ENCODE measurements at places on chromosomes 11 and 22.

DNA sequence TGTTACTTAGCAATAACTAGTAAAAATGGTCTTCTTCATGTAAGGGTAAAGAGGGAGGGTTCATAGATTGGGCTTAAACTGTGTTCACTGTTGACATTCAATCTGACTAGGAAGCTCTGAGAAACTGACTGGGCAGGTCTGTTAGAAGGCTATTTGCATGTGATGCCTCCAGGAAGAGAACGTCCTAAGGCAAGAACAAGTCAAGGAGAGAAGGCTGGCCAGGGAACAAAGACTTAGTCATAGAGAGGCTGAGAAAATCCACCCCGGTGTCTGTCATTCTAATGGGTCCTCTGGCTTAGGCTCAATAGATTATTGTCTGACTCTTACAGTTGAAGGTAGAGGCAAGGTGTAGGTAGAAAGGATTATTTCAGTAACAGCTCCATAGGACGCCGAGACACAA, 50.3 kb upstream of the CD44 start:
- no peak for DNase-seq

- peak; percentile 67 for DNase-seq
Measured at GRCh38 chr11:128725630-128726319, 31.9 kb downstream of the FLI1 start.

GRCh38 chr11:62647609-62648005, 1.2 kb upstream of the GANAB start:
- no peak for DNase-seq

- DNase-seq: no peak
Measured at GRCh38 chr22:24952837-24953383, 394 bp downstream of the KIAA1671 start.

DNA sequence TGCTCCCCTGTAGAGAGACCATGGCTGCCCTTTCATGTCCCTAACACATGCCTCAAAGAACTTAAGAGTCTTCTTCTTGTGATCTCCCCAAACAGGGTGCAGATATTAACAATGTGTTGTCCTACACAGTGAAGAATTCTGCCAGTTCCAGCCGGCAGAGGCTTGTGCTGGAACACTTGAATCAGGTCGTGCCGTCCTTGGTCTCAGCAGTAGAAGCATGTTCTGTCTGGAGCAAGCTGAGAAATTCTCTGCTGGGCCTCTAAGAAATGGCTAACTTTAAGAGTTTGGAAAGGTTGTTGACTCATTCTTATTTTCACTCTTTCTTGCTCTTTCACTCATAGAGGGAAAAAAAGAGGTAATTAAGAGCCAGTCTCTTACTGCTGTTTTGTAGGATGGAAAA, 71.1 kb upstream of the SLC25A18 start:
- no peak for DNase-seq

DNA sequence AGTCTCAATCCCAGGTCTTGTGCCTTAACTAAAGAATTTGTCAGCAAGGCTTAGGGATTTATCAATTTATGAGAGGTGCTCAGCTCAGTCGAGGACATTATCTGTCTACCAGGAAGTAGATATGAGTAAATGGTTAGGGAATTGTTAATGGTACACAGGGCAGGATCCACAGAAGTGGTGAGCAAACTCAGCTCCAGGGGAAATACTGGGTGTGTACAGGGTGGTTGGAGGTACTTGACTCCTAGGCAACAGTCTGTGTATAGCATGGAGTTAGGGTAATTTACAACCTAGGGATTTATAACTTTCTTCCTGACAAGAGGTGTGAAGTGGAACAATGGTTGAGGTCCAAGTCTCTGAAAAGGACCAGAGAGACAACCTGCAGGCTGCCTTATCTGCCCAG, 123.4 kb upstream of the OR9Q1 start:
- no peak for DNase-seq

DNA sequence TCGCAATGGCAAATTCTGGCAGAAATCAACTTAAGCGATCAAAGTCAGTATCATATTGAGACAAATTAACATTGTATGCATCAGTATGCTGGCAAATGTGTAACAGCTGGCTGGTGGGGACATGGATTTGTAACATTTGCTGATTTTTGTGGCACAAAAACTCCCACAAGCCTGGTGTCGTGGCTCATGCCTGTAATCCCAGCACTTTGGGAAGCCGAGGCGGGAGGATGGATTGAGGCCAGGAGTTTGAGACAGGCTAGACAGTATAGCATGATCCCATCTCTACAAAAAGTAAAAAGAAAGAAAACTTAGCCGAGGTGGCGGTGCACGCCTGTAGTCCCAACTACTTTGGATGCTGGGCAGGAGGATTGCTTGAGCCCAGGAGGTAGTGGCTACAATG, 17.6 kb upstream of the HDHD5 start:
- no peak for DNase-seq

- DNase-seq: peak; percentile 57
Measured at GRCh38 chr11:102306817-102307726, 10.2 kb upstream of the BIRC3 start.

GRCh38 chr11:40292721-40293508, 1166.5 kb downstream of the LRRC4C start:
- no peak for DNase-seq

- no peak for DNase-seq
Measured at GRCh38 chr11:111459506-111460270, 52.5 kb downstream of the BTG4 start.

- peak; percentile 69 for DNase-seq
Measured at GRCh38 chr11:78798663-78799062, 224.0 kb upstream of the NARS2 start.

DNA sequence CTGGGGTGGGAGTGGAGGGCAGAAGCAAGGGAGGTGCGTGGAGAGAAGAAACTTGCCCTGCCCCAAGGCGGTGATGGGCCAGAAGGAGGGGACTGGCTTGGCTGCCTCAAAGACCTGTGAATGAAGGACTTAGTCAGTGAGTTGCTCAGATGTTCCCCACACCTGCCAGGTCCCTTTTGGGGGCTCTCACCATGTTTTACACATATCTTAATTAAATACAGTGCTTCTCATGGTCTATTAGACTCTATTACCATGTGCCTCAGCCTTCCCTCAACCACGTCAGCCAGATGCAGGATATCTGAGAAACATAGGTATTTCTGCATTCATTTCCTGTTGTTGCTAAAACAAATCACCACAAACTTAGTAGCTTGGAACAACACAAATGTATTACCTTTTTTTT, 429.5 kb downstream of the BUD13 start:
- no peak for DNase-seq

GRCh38 chr22:31305194-31305593, 12.9 kb upstream of the PIK3IP1 start:
- DNase-seq: no peak

GRCh38 chr11:64916040-64916774, 802 bp downstream of the ATG2A start:
- DNase-seq: peak; percentile 75

GRCh38 chr11:117202386-117203068, 3.4 kb downstream of the TAGLN start:
- no peak for DNase-seq

DNA sequence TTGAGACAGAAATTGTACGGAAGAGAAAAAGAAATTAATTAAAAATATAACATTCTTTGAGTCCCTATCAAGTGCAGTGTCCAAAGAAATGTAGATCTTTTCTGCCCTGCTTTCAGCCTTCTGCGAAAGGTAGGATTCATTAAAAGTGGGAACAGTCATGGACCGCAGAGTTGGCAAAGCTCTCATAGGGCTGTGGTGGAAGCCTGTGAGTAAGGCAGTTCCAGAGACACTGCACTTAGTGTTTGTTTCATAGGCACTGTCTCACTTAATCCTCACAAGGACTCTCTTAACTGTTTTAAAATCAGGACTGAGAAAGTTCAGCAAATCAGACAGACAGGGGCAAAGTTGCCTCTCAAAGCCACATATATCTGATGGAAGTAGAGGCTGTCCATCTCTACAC, 5.5 kb downstream of the MRGPRX2 start:
- no peak for DNase-seq

- DNase-seq: no peak
Measured at GRCh38 chr22:23678133-23678532, 12.7 kb upstream of the RGL4 start.

GRCh38 chr11:32427935-32428664, 7.2 kb downstream of the WT1 start:
- no peak for DNase-seq

DNA sequence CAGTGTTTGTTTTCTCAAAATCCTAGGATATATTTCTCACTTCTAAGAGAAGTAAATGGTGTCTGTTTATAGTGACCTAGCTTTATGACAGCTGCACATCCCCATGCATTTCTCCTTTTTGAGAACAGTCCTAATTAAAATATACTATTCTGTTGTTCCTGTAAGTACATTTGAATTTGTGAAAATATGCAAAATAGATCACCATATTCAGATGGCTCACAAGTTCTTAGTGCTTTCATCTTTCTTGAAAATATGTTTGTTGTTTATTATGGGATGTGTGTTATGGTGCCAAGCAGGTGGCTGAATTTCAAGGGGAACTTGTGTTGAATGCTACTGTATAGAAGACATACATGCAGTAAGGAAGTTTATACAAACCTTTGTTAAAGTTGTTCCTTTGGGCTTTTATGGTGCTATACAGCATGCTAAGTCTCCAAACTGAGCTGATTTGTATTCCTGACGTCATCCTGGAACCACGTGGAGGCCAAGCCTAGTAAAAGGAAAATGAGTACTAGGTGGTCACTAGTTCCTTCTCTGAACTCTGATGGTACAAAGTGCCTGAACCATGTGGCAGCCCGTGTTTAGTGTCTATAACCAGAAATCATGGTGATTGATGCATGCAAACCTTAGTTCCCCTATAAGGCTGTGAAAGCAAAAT, 7.8 kb upstream of the VSTM5 start:
- DNase-seq: no peak

GRCh38 chr22:25896098-25896497, 154.1 kb downstream of the MYO18B start:
- DNase-seq: no peak

GRCh38 chr11:76773921-76774361, 9.2 kb upstream of the TSKU start:
- DNase-seq: no peak

DNA sequence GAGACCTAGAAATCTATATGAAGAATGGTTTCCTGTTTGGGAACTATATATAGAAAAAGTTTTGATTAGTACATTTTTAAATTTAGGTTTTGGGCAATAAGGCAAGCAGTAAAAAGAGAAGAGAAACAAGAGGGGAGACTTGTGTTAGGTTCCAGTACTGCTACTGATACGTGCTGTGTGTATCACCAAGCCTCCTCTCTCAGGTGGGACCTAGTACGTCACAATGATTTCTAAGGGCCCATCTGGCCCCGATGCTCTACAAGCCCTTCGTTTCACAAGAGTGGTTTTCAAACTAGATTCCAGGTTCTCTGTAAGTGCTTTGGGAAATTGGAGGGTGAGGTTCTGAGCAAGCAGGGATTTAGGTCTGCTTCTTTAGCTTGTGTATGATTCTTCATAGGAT, 39.2 kb downstream of the USP35 start:
- no peak for DNase-seq

GRCh38 chr11:97463891-97464290, 1074.1 kb downstream of the JRKL start:
- no peak for DNase-seq

DNA sequence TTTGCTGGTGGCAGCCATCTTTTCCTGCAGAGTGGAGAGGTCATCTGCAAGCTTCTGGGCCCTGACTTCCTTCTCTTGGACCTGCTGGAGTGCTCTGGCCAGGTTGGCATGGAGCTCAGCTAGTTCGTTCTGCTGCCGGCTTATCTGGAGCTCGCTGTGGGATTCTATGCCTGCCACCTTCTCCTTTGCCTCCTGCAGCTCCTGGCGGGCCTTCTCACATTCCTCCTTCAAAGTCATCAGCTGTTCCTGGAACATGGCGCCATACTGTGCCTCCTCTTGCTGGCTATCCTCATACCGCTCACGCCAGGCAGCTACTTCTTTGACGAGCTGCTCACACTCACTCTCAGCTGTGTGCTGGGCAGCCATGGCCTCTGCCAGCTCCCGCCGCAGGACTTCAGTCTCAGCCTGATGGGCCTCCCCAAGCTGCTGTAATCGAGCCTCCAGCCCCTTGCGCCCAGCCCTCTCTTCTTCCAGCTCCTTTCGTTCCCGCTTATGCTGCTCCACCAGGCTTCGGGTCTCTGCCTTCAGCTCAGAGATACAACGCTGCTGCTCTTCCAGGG, 16.1 kb downstream of the IL18BP start:
- no peak for DNase-seq

Data from CD14-positive monocyte (primary cell).